Mesothelial cell of epicardium (in vitro differentiated cells): ENCODE measurements at places on chromosomes 6 and 20. TPM values are rescaled to one million over a fixed set of nuclear protein-coding genes. Genes with fewer than 3 reads are reported as not detected.

SLC4A11 gene
- total RNA-seq: 1.0 to 2.5 TPM (median 1.9 TPM) in 3 replicates

KCNQ5 gene
- 4.8 to 5.4 TPM (median 5.2 TPM) in 3 replicates for total RNA-seq

PRSS16 gene
- 16.2 to 20.6 TPM (median 19.1 TPM) in 3 replicates for total RNA-seq

KHDC1L gene
- 0.56 to 0.95 TPM (median 0.58 TPM) in 3 replicates for total RNA-seq

PHF20 gene
- 48.6 to 49.7 TPM (median 48.7 TPM) in 3 replicates for total RNA-seq

RNF217 gene
- total RNA-seq: 49.8 to 54.9 TPM (median 51.1 TPM) in 3 replicates

GRCh38 chr6:129215246-129215645 is 332.3 kb downstream of the LAMA2 start:
- H3K4me1 ChIP-seq: peaks cover 27% of the 10 kb centered on the region
- no peaks in the 10 kb centered on the region for H3K27me3 ChIP-seq
- H3K27ac ChIP-seq: peak overlapping the region; percentile 64

DNA sequence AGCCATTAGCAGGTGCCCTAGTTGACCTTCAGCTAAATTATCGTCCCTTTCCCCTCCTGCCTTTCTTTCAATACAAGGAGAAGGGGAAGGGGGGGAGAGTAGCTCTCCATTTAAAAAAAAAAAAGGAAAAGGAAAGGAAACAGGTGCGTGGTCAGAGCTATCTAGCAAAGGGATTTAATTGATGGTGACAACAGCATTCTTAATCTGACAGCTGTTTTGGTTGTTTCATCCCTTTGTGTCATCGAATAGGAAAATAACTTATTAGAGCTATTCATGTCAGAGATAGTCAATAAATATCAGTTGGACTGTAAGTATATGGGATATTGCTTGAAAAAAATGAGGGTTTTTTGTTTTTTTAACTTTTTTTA is 195.2 kb upstream of the SASH1 start:
- H3K4me1 ChIP-seq: peaks cover 6% of the 10 kb centered on the region
- no peaks in the 10 kb centered on the region for H3K27me3 ChIP-seq
- no peak overlapping the region for H3K27ac ChIP-seq
- DNase-seq: no peak
- no peaks in the 10 kb centered on the region for H3K36me3 ChIP-seq

- H3K27ac ChIP-seq: no peak overlapping the region
- no peaks in the 10 kb centered on the region for H3K4me1 ChIP-seq
- peaks cover 36% of the 10 kb centered on the region for H3K36me3 ChIP-seq
- H3K27me3 ChIP-seq: no peaks in the 10 kb centered on the region
- no peak overlapping the region for H3K4me3 ChIP-seq
- DNase-seq: no peak
These were observed 190.8 kb downstream of the TBC1D32 start for GRCh38 chr6:121143476-121143875.

DNA sequence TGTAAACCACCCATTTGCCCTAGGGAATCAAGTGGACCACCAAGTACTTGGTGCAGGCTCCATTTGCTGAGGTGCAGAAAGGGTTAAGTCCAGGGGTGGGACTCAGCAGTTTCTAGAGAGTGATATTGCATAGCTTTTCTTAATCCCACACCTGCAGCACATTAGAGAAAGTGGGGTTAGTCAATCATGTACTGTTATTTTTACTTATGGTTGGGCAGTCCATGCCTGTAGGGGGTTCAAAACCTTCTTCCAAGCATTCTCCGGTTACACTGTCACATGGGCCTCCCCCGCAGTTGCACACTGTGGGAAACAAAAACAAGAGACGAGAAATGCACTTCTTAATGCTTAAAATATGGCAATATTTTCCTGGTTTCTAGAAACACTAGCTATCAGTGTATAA is 65.5 kb downstream of the LAMA4 start:
- H3K4me1 ChIP-seq: peaks cover 58% of the 10 kb centered on the region
- H3K27ac ChIP-seq: peak overlapping the region; percentile 80
- H3K27me3 ChIP-seq: no peaks in the 10 kb centered on the region

DNA sequence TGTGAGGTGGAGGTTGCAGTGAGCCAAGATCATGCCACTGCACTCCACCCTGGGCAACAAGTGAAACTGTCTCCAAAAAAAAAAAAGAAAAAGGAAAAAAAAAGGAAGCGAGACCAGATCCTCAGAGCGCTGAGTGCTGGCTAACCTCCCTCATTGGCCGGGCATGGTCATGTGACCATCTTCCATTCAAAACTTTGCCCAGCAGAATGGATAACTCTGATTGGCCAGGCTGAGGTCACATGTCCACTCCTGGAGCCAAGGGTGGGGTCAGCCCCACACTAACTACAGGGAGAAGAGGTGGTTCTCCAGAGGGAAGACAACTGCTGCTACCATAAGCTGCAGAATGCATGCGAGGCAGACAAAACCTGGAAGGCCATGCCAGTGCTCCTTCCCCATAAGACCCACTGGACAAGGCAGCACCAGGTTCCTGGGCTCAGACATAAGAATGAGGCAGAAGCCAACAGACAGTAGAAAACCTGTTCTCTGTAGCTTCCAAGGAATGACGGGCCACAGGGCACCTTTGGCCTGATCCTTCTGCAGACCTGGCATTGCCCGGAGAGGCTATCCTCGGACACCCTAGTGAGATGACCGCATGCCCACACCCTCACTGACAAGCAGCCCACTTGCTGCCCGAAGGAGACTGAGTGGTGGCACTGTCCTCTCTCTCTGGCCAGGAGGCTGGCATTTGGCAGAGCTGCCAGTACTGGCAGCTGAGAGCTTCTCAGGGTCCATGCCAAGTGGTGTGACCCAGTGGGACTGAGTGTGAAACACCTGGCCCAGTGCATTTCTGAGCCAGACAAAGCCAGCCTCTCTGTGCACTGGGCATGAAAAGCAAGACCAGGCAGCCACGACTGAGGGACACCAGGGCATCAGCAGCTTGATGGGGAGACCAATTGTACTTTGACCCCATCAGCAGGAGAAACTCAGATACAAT is 311.9 kb upstream of the SULF2 start:
- H3K27ac ChIP-seq: no peak overlapping the region
- no peak for DNase-seq
- H3K27me3 ChIP-seq: peaks cover 18% of the 10 kb centered on the region
- H3K36me3 ChIP-seq: no peaks in the 10 kb centered on the region
- H3K4me1 ChIP-seq: peaks cover 5% of the 10 kb centered on the region

DNA sequence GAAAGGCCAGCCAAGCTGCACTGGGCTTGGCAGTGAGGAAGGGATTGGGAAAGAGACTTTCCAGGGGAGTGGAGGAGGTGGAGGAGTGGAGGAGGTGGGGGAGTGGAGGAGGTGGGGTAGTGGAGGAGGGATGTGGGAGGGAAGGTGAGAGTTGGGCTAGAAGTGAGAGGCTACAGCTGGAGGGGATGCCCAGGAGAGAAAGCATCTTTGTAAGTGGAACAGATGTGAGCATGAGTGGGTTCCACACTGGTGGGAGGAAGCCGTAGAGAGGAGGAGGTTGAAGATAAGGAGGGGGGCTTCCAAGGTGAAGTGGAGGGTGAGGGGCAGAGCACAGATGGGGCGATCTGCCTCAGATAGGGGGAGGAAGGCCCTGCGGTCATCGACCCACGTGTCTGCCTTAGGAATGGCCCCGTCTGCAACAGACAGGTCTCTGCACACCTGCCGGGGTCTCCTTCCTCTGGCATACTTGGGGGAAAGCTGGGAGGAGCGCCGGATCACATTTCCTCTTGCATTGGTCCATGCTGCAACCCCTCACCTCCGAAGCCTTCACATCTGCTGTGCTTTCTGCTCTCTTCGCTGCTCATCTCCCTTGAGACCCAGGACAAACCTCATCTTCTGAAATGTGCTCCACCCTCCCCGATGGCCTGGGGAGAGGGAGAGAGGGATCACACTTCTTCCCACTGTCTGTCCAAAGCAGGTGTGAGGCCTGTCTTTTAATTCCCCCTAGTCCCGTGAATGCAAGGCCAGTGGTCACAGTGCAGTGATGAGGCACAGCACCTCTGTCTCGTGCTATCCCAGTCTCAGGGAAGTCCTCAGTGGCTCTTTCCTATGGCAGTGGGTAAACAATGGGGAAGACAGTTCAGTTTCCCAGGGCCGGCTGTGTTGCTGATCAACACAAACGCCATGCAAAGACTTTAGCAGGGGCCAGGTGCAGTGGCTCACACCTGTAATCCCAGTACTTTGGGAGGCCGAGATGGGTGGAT is 48.6 kb upstream of the SNX9 start:
- H3K27ac ChIP-seq: no peak overlapping the region
- H3K27me3 ChIP-seq: peaks cover 7% of the 10 kb centered on the region
- H3K4me1 ChIP-seq: peaks cover 11% of the 10 kb centered on the region
- H3K4me3 ChIP-seq: no peak overlapping the region
- H3K36me3 ChIP-seq: peaks cover 3% of the 10 kb centered on the region
- peak; percentile 42 for DNase-seq

GRCh38 chr20:4038047-4038459 is 22.7 kb upstream of the RNF24 start:
- H3K27me3 ChIP-seq: no peaks in the 10 kb centered on the region
- H3K27ac ChIP-seq: peak overlapping the region; percentile 85
- peak overlapping the region; percentile 1 for H3K4me3 ChIP-seq
- H3K4me1 ChIP-seq: peaks cover 20% of the 10 kb centered on the region
- DNase-seq: peak; percentile 33

GRCh38 chr6:41649596-41649995 is 11.3 kb downstream of the MDFI start:
- peaks cover 35% of the 10 kb centered on the region for H3K36me3 ChIP-seq
- H3K27me3 ChIP-seq: no peaks in the 10 kb centered on the region
- peaks cover 46% of the 10 kb centered on the region for H3K4me1 ChIP-seq
- H3K27ac ChIP-seq: no peak overlapping the region

GRCh38 chr20:37346535-37347346 is 801 bp downstream of the SRC start:
- H3K27ac ChIP-seq: peak overlapping the region; percentile 83
- peak overlapping the region; percentile 60 for H3K4me3 ChIP-seq
- no peak for DNase-seq
- H3K27me3 ChIP-seq: no peaks in the 10 kb centered on the region
- H3K4me1 ChIP-seq: peaks cover 28% of the 10 kb centered on the region
- H3K36me3 ChIP-seq: peaks cover 21% of the 10 kb centered on the region

DNA sequence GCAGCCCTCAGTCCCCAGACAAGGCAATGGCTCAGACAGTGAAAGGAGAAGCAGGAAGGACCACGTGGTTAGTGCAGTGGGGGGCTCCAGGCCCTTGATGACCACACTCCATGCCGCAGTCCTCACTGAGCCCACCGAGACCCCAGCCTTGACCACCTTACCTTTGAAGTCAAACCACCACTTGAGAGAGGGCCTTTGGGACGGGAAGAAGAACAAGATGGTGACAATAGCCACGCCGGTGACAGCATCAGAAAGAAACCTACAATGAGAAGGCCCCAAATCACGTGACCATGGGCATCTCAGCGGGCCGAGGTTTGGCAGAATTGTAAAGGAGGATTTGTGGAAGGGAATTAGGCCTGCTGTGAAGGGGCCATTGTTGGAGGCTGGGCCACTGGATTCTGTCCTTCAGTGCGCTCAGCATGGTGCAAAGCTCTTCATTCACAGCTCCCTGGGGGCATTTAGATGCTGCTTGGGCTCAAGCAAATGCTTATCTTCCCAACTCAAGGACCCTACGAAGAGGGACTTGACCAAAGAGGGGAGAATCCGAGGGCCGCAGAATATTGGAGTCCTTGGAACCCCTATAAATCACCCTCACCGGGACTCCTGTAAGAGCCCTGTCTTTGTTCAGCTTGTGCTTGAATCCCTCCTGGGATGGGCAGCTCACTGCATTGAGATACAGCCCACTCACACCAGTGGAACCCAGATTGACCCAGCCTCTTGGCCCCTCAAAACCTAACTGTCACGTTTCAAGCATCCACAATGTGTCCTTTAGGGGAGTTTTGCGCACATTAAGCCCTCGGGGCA is 33.2 kb upstream of the OCSTAMP start:
- H3K4me3 ChIP-seq: no peak overlapping the region
- no peak overlapping the region for H3K27ac ChIP-seq
- no peak for DNase-seq
- H3K4me1 ChIP-seq: no peaks in the 10 kb centered on the region

- no peaks in the 10 kb centered on the region for H3K36me3 ChIP-seq
- no peak overlapping the region for H3K4me3 ChIP-seq
These were observed 109.0 kb downstream of the ATG5 start for GRCh38 chr6:106216527-106216926.

- H3K36me3 ChIP-seq: no peaks in the 10 kb centered on the region
- H3K27me3 ChIP-seq: no peaks in the 10 kb centered on the region
- H3K4me1 ChIP-seq: peaks cover 21% of the 10 kb centered on the region
- no peak overlapping the region for H3K4me3 ChIP-seq
- no peak overlapping the region for H3K27ac ChIP-seq
These were observed 211.6 kb downstream of the WDR27 start for GRCh38 chr6:169490246-169490641.

GRCh38 chr6:105191351-105191750 is 11.5 kb upstream of the POPDC3 start:
- DNase-seq: no peak
- H3K27ac ChIP-seq: no peak overlapping the region
- peaks cover 3% of the 10 kb centered on the region for H3K36me3 ChIP-seq
- H3K4me3 ChIP-seq: no peak overlapping the region

DNA sequence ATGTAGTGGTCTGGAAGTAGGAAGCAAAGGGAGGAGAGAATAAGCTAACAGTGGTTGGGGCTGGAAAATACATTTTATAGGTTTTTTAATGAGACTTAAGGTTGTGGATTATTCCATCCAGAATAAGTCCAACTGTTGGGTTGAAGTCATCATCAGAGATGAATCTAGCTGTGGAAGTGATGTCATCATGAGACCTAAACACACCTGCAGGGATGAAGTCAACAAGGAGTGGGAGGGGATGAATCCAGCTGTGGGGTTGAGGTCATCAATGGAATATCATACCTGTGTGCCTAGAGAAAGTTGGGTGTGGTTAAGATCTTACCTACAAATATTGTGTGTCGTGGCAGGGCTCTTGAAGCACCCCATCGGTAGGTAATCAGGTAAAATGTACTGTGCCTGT is 730.7 kb downstream of the RFPL4B start:
- H3K4me3 ChIP-seq: no peak overlapping the region
- H3K27ac ChIP-seq: no peak overlapping the region
- no peak for DNase-seq
- H3K27me3 ChIP-seq: no peaks in the 10 kb centered on the region
- H3K4me1 ChIP-seq: peaks cover 4% of the 10 kb centered on the region

- DNase-seq: no peak
- no peak overlapping the region for H3K4me3 ChIP-seq
- no peaks in the 10 kb centered on the region for H3K36me3 ChIP-seq
- no peaks in the 10 kb centered on the region for H3K27me3 ChIP-seq
- no peak overlapping the region for H3K27ac ChIP-seq
These were observed 22.5 kb upstream of the CST3 start for GRCh38 chr20:23659989-23660837.

GRCh38 chr6:69974193-69974592 is 107.8 kb downstream of the COL19A1 start:
- no peak overlapping the region for H3K27ac ChIP-seq
- no peak overlapping the region for H3K4me3 ChIP-seq
- peaks cover 12% of the 10 kb centered on the region for H3K4me1 ChIP-seq

GRCh38 chr6:29976588-29977424 is 34.5 kb downstream of the HLA-A start:
- H3K4me1 ChIP-seq: peaks cover 22% of the 10 kb centered on the region
- H3K27me3 ChIP-seq: peaks cover 84% of the 10 kb centered on the region
- H3K4me3 ChIP-seq: peak overlapping the region; percentile 82

DNA sequence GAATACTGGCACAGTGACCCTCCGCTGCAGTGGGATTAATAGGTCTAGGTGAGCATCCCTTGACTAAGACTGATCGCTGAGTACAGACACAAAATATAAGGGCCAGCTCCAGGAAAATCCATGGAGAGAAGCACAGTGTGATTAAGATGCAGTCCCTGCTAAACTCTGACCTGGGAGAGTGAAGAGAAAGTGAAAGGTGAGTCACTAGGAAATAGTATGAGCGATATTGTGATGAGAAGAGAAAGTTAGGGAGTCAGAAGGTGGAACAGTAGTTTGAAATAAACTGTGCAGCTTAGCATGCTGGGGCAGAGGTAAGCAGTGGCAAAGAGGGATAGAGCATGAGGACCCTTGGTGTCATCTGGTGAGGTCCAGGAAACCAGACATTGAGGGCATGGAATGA is 278.6 kb upstream of the MAP3K7 start:
- H3K27ac ChIP-seq: no peak overlapping the region
- no peak for DNase-seq
- no peak overlapping the region for H3K4me3 ChIP-seq
- peaks cover 9% of the 10 kb centered on the region for H3K27me3 ChIP-seq
